ENCODE measurements at places on chromosomes 7 and 10.

DNA sequence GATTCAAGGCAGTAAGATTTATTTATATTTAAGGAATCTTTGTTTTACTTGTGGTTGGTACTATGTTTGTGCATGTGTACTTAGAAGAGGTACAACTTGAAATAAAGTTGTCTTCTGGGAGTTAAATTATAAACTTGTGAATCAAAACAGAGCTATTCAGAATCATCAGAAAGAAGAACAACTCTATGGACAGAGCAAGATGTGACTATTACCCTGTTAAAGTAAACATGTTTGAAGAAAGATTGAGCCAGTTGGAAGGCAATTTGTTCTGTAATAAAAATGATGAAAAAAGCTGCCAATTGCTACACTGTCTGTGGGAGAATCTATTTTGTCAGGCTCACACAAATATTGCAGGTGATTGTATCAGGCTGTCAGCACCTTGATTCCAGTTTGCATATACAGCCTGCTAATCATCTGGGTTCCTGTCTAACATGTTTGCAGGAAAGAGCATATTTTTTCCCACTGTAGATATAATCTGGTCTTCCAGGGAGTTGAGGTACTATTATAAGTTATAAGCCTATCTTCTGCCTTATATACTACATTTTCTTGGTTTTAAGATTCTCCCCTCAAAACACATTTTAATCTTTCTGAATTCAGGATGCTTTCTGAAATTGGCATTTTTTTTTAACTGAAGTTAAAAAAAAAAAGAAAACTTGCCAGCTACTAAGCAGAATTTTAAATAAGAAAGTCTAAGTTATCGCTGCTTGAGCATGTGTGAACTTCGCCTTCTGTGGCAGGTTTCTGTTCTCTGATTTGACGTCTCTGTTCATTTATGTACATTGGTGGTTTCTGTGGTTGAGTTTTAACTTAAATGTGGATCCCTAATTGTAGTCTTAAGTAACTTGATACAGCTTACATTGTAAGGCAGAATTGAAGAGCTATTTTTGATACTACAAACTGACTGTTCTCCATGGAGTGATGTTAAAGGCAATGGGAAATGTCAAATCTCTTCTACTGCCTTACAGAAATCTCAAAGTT, 46.0 kb downstream of the ZNRF2 start:
- DNase-seq = no peak

DNA sequence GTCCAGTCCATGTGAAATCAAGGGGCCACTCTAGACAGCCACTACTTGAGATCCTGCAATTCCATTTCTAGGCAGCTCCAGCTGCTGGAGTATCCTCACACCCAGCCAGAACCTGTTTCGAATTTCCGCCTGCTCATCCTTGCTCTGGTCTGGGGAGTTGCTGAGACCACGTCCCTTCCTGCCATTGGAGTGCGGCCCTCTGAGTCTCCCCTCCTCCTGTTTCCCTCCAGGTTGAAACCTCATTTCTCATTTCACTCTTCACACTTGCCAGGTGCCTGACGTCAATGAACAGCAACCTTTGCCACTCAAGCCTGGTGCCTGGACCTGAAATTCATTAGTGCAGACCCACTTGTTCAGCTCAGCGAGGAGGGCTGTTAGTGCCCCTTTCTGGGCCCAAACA, 307.5 kb upstream of the SHH start:
- DNase-seq = no peak

DNA sequence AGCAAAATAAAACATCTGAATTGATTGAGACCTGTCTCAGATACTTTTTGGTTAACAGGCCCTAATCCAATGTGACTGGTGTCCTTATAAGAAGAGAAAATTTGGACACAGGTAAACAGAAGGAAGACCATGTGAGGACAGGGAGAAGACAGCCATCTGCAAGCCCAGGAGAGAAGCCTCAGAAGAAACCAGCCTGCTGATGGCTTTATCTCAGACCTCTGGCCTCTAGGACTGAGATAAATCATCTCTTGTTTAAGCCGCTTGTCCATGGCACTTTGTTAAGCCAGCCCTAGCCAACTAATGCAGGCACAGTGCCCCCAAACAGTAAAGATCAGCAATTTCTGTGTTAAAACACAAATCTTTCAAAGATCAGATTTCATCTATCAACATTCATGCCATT, 41.8 kb upstream of the FIGNL1 start:
- no peak for DNase-seq

- no peak for DNase-seq
Measured at GRCh38 chr7:70944516-70944915, 187.4 kb upstream of the GALNT17 start.

DNA sequence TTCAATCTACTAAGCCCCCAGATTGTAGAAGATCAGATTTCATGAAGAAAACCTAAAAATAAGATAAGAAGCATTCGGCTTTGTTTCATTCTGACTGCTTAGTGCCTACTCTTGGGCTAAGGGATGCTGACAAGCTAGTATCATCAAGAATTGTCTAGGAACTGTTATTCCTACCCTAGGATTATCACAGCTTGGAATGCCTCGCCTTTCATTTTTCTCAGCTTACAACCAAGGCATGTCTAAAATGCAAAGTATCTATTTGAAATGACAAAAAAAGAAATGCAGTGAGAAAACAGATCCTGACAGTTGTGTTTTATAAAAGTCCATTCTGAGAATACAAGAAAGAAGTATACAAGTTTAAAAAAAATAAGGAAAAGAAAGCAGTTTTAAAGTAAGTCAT, 441.0 kb downstream of the KCNMA1 start:
- DNase-seq = no peak

DNA sequence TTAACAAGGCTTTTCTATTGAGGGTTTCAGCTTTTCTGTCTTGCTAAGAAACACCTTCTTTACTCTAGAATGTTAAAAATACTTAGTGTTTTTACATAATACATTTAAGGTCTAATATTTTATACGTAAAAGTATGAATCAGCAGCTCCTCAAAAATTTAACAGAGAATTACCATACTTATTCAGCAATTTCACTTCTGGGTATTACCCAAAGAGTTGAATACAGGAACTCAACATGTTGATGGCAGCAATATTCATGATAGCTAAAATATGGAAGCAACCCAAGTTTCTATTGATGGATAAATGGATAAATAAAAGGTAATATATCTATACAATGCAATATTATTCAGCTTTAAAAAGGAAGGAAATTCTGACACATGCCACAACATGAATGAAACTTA, 9.7 kb upstream of the OR13A1 start:
- DNase-seq = no peak

DNA sequence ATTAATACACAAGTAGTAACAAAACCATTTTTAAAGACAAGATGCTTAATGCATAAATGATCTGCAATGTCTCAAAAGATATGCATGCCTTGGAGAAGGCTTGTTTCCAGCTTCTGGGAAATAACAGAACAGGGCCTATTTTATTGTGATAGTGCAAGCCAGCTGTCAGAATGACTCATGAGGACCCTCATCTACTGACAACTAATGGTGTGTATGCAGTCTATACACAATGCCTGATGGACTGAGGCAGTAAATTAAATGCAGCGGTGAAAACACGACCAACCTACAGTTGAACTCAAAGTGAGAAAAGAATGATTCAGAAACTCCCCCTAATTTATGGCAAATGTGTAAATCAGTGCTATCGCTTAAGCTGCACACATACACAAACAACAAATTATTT, 46.3 kb downstream of the VPS41 start:
- DNase-seq = peak; percentile 47

DNA sequence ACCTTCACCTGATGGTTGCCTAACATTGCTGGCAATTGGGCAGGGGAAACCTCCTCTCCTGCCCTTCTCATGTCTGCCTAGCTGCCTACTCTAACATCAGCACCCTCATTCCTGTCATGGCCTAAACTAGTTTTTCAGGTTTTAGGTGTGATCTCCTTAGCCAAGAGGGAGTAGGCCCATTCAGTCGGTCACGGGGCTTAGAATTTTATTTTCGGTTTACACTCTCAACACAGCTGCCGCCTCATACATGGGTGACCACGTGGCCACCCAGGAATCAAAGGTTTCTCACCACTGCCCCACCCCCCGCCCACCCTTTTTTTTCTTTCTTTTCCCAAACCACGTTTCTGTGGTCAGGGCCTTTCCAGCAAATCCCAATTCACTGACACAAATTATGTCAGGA, 97.2 kb downstream of the RALA start:
- no peak for DNase-seq

DNA sequence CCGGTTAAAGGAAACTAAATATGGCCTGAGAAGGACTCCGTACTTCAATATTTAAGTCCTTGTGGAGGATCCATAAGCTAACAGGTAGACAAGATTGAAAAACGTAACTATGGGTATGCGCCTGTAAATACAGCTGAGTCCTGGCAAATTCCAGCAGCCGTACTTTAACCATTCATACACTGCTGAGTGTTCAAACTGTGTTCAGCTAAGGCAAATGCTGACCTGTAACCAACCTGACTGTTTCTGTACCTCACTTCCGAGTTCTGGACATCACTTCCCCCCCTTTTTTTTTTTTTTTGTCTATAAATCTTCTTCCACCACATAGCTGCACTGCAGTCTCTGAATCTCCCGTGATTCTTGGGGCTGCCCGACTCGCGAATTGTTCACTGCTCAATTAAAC, 69.1 kb downstream of the SRPK2 start:
- DNase-seq = no peak

DNA sequence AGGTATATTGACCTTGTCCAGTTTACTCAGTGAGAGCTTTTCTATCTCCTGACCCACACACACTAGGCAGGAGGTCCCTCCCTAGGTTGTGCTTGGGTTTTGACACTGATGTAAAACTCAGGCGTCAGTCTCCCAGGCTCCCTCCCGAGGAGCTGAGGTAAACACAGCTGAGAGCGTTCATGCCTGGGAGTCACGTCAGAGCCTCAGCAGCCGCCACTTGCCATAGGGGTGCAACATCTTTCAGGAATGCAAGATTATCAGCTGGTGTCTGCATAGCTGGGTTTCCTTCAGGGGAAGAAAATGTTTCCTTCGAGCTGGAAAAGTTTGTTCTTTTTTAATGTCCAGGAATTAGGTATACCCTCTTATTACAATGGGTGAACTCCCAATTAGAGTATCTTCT, 70.6 kb downstream of the FGFR2 start:
- DNase-seq = no peak

All from SHP77 treated with DMSO at 0.1 percent for 48 hours (cell line).